ENCODE measurements at places on chromosomes 2 and 18. TPM values are rescaled to one million over a fixed set of nuclear protein-coding genes. Genes with fewer than 3 reads are reported as not detected.

Gene CD302
- 3.9 TPM for total RNA-seq

Gene AMER3
- total RNA-seq, result 7.0 TPM

Gene ABHD1
- 0.34 TPM for total RNA-seq

Gene DSG2
- total RNA-seq, result 119 TPM

Gene HOXD9
- total RNA-seq, result not detected

Gene ITPRIPL1
- total RNA-seq, result 6.1 TPM

Gene NPHP1
- 14.3 TPM for total RNA-seq

Gene COLEC11
- total RNA-seq, result not detected

Gene OTOS
- total RNA-seq, result not detected

Measured in progenitor cell of endocrine pancreas (in vitro differentiated cells).